ENCODE measurements at places on chromosomes 1 and 21.
A peak's percentile ranks its signal among the peaks of the same experiment; 100 is the strongest.

DNA sequence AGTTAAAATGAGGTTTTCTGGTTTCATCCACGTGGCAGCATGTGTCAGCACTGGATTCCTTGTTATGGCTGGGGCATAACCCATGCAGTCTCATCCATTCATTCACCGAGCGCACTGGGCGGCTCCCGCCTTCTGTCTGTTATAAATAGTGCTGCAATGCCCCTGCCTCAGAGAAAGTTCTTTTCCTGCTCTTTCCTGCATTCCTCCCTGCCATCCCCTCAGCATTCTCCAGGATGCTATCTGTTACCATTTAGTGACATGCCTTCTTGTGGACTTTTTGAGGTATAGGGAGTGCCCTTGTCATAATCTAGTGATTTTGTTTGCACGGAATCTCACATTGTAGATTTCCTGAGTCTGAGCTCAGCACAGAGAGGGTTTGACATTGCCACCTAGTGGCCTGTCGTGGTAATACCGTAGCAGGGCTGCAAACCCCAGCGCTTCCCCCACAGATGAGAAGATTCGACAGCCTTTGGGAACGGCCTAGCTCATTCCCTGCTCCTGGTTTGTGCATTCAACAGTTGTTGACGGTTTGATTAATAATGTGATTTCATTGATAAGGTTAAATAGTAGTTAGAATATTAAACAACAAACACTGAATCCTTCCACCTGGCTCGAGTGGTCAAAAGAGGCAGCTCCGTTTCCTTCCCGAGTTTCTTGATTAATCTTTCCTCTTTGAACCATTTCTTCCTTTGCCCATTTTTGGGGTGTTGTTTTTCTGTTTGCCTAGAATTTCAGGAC is 46.3 kb downstream of the UMODL1 start:
- DNase-seq, result peak; percentile 76

- no peak for DNase-seq
Measured at GRCh38 chr1:180948641-180949615, 36.2 kb downstream of the KIAA1614 start.

GRCh38 chr1:37493336-37494098 is 19.1 kb downstream of the ZC3H12A start:
- DNase-seq, result no peak

DNA sequence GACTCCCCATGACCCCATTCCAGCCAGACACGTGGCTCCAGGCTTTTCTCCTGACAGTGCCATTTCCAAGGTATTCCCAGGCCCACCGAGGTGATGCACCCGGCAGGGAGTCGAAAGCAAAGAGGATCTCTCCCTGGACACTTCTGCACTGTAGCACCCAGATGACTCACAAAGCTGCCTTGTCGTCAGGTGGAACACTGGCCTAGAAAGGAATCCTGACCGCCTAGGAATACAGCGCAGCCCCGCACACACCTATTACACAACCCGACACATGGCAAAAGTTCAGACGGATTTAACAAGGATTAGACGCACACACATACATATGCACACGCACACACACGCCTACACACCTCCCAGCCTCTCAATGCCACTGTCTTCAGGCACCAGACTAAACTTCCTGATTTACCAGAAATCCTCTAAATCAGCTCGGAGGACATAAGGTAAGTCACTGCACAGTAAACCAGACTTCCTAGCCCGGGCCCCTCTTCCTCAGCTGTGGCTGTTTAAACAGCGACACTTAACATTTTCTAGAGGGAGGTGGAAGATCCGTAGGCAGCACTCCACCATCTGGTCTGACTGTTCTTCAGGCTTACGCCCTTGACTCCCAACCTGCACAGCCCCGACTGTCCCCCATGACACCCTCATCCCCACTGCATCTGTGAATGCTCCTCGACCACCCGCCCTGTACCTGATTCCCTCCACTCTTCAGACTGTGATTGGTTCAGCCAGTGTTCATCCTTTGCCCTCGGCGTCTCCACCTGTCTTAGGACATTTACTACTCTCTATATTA is 12.7 kb downstream of the FAM89A start:
- DNase-seq, result no peak

- peak; percentile 69 for DNase-seq
Measured at GRCh38 chr1:174875306-174875705, 124.4 kb upstream of the CACYBP start.

GRCh38 chr1:59057796-59058195 is 239.1 kb upstream of the FGGY start:
- no peak for DNase-seq

DNA sequence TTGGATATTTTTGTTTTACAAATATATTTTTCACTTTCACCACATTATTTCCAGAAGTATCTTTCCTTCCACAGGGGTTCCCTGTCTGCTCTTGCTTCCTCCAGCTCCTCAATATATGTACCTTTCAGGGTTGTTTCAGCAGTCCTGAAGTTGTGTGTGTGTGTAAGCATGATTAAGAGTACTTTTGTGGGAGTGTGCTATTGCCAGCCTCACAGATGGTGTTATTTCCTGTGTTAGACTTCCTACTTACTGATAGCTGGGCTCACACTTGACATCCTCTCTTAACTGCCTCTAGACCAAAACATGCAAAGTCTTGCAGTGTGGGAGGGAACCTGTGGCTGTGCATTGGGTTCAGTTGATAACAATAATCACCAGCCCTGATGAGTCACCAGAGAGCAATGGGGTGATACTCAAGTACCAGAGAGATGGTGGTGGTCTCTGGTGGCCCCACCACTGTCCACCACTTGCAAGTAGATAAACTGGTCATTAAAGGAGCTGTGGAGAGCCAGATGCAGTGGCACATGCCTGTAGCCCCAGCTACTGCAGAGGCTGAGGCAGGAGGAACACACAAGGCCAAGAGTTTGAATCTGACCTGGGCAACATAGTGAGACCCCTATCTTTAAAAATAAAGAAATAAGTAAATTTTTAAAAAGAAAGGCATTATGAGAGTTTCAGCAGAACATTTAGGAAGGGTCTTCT is 126.7 kb downstream of the NR5A2 start:
- DNase-seq, result no peak

- DNase-seq, result no peak
Measured at GRCh38 chr1:81325397-81325796, 475.3 kb upstream of the ADGRL2 start.

- no peak for DNase-seq
Measured at GRCh38 chr1:235525314-235525713, 21.1 kb upstream of the B3GALNT2 start.

DNA sequence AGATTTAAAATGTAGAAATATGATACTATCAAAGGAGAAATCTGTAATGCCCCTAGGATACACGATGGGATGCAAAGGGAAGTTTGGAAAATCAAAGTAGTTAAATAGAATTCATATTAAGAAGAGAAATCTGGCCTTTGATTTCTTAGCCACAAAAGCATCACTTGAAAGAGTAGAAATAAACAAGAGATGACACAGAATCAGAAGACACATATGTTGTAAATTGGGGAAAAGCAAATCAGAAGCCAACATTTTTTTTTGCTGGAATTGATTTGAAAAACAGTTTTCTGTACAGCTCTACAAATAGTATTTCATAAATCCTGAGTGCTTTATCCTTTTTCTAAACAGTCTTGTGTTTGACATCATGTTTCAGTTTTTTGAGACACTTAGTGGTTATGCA is 12.4 kb upstream of the TNFSF18 start:
- no peak for DNase-seq

DNA sequence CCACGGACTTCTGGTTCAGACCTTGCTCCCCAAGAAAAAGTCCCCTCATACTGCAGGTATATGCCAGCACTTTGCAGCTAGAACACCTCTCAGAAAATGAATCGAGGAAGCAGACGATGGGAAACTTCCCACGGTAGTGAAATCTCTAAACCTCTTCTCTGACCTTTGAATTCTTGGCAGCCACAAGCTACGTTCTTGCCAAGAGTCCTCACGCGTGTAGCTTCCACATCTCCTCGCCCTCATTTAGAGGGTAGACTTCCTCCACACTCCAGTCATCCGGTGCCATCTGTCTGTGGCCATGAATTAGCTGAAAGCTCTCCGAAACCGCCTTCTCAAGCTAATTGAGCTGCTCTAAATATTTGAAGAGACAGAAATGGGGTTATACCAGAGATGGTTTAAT is 127.8 kb downstream of the RGS7 start:
- peak; percentile 60 for DNase-seq

DNA sequence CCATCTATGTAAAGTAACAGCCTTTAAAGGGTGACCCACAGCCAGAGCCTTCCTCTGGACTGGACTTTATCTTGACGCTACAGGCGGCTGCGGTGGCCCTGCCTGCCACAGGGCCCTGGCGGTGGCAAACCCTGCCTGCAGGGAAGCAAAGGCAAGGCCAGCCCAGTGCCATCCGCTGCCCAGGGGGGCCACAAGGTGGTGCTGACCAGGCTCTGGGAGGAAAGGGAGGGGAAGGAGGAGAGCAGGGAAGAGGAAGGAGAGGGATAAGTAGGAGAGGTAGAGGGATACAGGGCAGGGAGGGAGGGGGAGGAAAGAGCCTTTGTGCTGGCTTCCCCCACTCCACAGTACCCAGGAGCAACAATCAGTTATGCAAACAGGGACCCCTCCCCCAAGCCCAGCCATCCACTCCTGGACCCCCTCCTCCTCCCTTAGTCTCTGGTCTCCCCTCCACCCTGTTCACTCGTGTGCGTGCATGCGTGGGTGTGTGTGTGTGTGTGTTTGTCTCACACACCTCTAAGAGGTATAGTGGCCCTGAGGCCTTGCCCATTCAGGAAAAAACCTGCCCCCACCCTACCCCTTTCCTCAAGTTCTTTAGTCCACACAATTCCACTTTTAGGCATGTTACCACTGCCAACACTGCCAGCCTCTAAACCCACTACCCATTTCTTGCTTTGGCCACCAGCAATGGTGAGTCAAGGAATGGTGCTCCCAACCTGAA is 30.3 kb downstream of the SSBP3 start:
- no peak for DNase-seq

DNA sequence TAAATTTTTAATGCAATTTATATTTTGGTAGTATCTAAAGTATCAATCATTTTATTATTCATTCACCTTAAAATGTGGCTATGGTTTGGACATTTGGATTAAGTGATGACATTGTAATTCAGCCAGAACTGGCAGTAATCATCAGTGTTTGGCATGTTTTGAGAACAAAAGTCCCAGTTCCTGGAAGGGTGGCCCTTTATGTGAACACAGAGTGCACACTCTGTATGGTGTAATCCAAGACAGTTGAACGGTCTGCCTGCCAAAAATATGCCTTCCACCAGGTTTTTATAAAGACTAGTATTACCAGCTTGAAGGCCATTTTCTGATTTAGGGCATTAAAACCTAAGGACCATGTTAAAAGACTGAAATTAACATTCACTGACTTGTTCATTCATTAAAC is 448.7 kb downstream of the LTN1 start:
- DNase-seq, result no peak

- no peak for DNase-seq
Measured at GRCh38 chr21:33064623-33065390, 5.1 kb upstream of the OLIG1 start.

Measured in NCI-H1092 (cell line).